ENCODE measurements at places on chromosomes 4 and X. TPM values are rescaled to one million over a fixed set of nuclear protein-coding genes. Genes with fewer than 3 reads are reported as not detected.
A peak's percentile ranks its signal among the peaks of the same experiment; 100 is the strongest.

GRCh38 chr4:141026900-141027299 lies 106.4 kb downstream of the RNF150 start:
- DNase-seq = no peak
- H3K27ac ChIP-seq = no peak overlapping the region
- no peaks in the 10 kb centered on the region for H3K36me3 ChIP-seq

The ZAR1 gene
- total RNA-seq = not detected

DNA sequence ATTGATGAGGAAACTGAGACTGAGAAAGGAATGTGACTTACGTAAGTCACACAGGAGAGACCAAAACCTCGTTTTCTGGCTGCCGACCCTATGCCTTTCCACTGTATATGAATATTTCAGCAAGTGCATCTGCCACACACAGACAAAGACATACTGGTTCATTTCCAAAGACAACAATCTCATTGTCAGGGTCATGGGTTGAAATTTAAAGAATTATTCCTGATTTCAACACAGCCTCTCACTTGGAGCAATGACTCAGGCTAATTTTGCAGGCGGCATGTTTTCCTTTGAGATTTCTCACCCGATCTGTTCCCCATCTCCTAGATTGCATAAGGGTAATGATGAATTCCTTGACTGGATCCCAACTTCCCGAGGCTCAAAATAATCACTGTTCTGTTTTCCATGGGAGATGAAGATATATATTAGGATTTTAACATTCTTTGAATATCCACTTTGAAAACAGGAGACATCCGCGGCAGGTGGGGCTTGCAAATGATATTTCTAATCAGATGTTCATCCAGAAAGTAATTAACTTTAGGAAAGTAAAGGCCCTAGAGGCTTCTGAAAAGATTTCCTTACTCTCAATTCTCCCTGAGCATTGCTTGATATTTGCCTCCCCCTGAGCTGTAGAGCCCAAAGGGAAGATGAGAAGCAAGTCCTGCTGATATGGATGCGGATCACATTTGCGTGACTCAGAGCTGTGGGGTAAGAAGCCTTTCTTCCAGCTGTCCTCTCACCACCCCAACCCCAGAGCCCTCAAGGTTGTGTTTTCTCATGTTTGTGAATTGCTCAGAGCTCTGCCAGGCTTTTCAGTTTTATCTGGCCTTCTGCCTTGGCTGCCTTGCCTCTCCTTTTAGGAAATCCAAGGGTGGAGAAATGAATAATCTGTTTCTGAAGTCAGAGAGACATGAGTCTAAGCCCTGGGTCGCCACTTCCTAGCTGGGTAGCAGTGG lies 361.1 kb upstream of the BOD1L1 start:
- no peaks in the 10 kb centered on the region for H3K36me3 ChIP-seq
- no peak for DNase-seq
- H3K4me1 ChIP-seq = peaks cover 35% of the 10 kb centered on the region
- H3K27me3 ChIP-seq = no peaks in the 10 kb centered on the region
- H3K27ac ChIP-seq = no peak overlapping the region

DNA sequence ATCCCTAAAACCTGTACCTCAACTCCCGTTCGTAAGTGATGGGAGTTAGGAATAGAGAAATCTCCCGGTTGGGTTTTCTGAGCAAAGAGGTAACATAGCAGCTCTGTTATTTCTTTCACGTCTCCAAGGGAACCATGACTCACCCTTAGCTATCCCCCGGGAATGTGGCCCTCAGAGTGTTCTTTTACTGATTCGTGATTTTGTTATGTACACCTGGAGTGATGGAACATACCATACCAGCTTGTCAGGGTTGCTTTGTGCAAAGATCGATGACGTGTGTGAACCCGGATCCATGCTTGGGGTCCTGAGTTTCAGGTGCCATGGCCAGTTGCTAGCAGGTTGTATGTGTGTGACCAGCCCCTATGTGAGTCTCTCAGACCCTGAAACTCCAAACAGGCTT lies 52.6 kb downstream of the HPRT1 start:
- no peaks in the 10 kb centered on the region for H3K4me1 ChIP-seq
- no peak overlapping the region for H3K27ac ChIP-seq
- DNase-seq = peak; percentile 25
- H3K27me3 ChIP-seq = no peaks in the 10 kb centered on the region
- H3K36me3 ChIP-seq = no peaks in the 10 kb centered on the region

DNA sequence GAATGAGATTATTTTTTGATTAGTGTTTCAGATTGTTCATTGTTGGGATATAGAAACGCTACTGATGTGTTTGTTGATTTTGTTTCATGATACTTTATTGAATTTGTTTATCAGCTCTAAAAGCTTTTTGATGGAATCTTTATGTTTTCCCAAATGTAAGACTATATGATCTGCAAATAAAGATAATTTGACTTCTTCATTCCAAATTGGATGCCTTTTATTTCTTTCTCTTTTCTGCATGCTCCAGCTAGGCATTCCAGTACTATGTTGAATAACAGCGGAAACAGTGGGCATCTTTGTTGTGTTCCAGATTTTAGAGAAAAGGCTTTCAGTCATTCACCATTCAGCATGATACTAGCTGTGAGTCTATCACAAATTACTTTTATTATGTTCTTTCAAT lies 21.8 kb downstream of the SPANXN4 start:
- no peaks in the 10 kb centered on the region for H3K36me3 ChIP-seq
- H3K4me1 ChIP-seq = no peaks in the 10 kb centered on the region
- no peaks in the 10 kb centered on the region for H3K27me3 ChIP-seq
- H3K4me3 ChIP-seq = no peak overlapping the region

The GLOD5 gene
- 0.93 TPM for total RNA-seq

GRCh38 chr4:156773648-156774357 lies 197.8 kb downstream of the PDGFC start:
- H3K36me3 ChIP-seq = no peaks in the 10 kb centered on the region
- DNase-seq = no peak
- H3K4me1 ChIP-seq = peaks cover 22% of the 10 kb centered on the region
- no peak overlapping the region for H3K4me3 ChIP-seq

DNA sequence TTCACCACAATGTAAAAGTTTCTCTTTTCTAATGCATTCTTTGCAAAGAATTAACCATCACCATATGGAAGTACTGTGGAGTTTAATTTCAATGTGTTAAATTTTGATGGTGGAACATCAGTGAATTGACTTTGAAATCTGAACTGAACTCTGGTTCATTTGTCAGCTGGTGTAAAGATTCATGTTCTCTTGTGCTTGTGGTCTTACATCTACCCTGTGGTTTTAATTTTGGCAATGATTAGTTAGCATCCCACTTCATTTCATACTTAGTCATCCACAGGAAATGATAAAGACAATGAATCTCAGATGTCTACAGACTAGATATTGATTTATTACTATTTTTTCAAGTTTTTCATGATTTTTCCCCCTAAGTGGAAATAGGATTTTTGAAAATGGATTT lies 77.8 kb downstream of the GRID2 start:
- H3K27me3 ChIP-seq = no peaks in the 10 kb centered on the region
- no peaks in the 10 kb centered on the region for H3K4me1 ChIP-seq
- no peak for DNase-seq
- no peak overlapping the region for H3K27ac ChIP-seq
- no peaks in the 10 kb centered on the region for H3K36me3 ChIP-seq

The UPF3B gene
- total RNA-seq = 8.2 TPM

The SSX4 gene
- not detected for total RNA-seq

- no peaks in the 10 kb centered on the region for H3K4me1 ChIP-seq
- H3K4me3 ChIP-seq = no peak overlapping the region
- no peaks in the 10 kb centered on the region for H3K27me3 ChIP-seq
- no peaks in the 10 kb centered on the region for H3K36me3 ChIP-seq
- no peak for DNase-seq
Measured at GRCh38 chrX:72121383-72121782, 10.3 kb downstream of the RTL5 start.

The NXT2 gene
- 26.2 TPM for total RNA-seq

GRCh38 chr4:81852031-81852715 lies 380.5 kb upstream of the RASGEF1B start:
- no peaks in the 10 kb centered on the region for H3K4me1 ChIP-seq
- no peak overlapping the region for H3K4me3 ChIP-seq
- no peak overlapping the region for H3K27ac ChIP-seq
- H3K27me3 ChIP-seq = no peaks in the 10 kb centered on the region
- H3K36me3 ChIP-seq = no peaks in the 10 kb centered on the region
- no peak for DNase-seq

GRCh38 chr4:2142630-2143427 lies 83.7 kb downstream of the NAT8L start:
- H3K4me3 ChIP-seq = no peak overlapping the region
- H3K36me3 ChIP-seq = no peaks in the 10 kb centered on the region
- DNase-seq = no peak
- no peaks in the 10 kb centered on the region for H3K27me3 ChIP-seq
- no peak overlapping the region for H3K27ac ChIP-seq
- peaks cover 21% of the 10 kb centered on the region for H3K4me1 ChIP-seq

The ESX1 gene
- total RNA-seq = not detected

GRCh38 chrX:76453737-76454406 lies 26.4 kb downstream of the MAGEE1 start:
- H3K4me1 ChIP-seq = no peaks in the 10 kb centered on the region
- no peak overlapping the region for H3K27ac ChIP-seq
- DNase-seq = no peak
- H3K27me3 ChIP-seq = no peaks in the 10 kb centered on the region

- no peak overlapping the region for H3K4me3 ChIP-seq
- peaks cover 22% of the 10 kb centered on the region for H3K4me1 ChIP-seq
- H3K36me3 ChIP-seq = no peaks in the 10 kb centered on the region
- H3K27ac ChIP-seq = peak overlapping the region; percentile 32
Measured at GRCh38 chr4:113548303-113548702, 213.2 kb downstream of the CAMK2D start.

DNA sequence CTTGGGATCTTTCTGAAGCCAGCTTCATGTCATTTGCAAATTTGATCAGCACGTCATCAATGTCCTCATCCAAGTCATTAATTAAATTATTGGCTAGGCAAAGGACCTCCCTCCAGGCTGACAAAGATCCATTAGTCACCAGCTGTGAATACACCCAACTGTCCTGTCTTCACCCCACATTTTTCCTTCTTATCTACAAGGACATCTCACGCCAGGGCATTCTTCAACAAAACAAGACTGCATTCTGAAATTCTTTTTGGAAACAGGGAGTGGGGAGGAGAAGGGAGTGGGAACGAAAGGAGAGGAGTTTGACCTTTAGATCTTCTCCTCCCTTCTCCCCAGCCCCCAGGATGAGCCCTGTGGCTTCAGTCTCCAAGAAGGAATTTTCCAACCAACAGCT lies 32.7 kb downstream of the NLGN3 start:
- peaks cover 54% of the 10 kb centered on the region for H3K4me1 ChIP-seq
- no peak overlapping the region for H3K4me3 ChIP-seq
- DNase-seq = peak; percentile 14

The MND1 gene
- 40.7 TPM for total RNA-seq

The FAM9B gene
- not detected for total RNA-seq

GRCh38 chr4:81758574-81759264 lies 287.0 kb upstream of the RASGEF1B start:
- no peaks in the 10 kb centered on the region for H3K4me1 ChIP-seq
- DNase-seq = no peak
- no peaks in the 10 kb centered on the region for H3K36me3 ChIP-seq

GRCh38 chr4:139655116-139655515 lies 10.5 kb upstream of the MGST2 start:
- no peaks in the 10 kb centered on the region for H3K27me3 ChIP-seq
- no peak overlapping the region for H3K4me3 ChIP-seq
- H3K27ac ChIP-seq = no peak overlapping the region
- peaks cover 65% of the 10 kb centered on the region for H3K4me1 ChIP-seq

The NPY2R gene
- not detected for total RNA-seq

- H3K36me3 ChIP-seq = no peaks in the 10 kb centered on the region
- DNase-seq = no peak
Measured at GRCh38 chrX:45164021-45164621, 36.6 kb downstream of the DIPK2B start.

DNA sequence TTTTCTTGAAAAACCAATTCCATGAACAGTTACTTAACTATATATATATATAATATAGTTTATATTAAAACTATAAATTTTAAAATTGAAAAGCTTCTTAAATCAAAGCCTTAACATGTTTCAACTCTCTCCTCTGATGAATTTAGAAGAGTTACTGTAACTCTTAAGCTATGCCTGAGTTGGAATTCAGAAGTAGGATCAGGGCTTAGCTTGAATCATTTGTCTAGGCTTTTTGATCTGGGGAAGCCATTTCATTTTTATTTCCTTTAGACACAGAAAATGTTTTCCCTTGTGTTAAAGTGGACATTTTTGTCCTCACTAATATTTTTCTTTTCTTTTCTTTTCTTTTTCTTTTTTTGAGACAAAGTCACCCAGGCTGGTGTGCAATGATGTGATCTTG lies 40.4 kb upstream of the PDLIM5 start:
- H3K27me3 ChIP-seq = no peaks in the 10 kb centered on the region
- no peak overlapping the region for H3K4me3 ChIP-seq
- peaks cover 64% of the 10 kb centered on the region for H3K4me1 ChIP-seq
- H3K36me3 ChIP-seq = no peaks in the 10 kb centered on the region
- H3K27ac ChIP-seq = no peak overlapping the region

- H3K4me3 ChIP-seq = no peak overlapping the region
- H3K27ac ChIP-seq = no peak overlapping the region
- no peaks in the 10 kb centered on the region for H3K36me3 ChIP-seq
- peaks cover 13% of the 10 kb centered on the region for H3K4me1 ChIP-seq
Measured at GRCh38 chr4:183596067-183596757, 62.8 kb downstream of the RWDD4 start.

The REPS2 gene
- 0.84 TPM for total RNA-seq

DNA sequence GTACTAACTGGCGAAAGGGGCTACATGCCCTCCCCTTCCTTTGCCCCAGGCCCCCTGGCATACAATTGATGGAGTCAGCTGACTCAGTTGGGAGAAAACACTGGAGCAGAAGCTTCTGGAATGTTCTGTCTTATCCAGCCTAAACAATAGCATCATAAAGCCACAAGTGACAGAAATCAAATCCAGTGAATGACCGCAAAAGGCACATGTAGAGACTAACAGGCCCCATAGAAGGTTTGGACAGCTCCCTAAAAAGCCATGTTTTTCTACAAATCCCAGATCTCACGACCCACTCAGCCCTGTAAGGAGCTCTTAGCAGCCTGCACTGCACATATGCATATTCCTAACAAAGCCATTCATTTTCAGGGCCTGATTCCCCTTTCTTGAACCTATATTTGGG lies 25.1 kb downstream of the SCARB2 start:
- peaks cover 19% of the 10 kb centered on the region for H3K4me1 ChIP-seq
- no peaks in the 10 kb centered on the region for H3K27me3 ChIP-seq
- no peak overlapping the region for H3K4me3 ChIP-seq
- H3K27ac ChIP-seq = no peak overlapping the region
- DNase-seq = no peak

DNA sequence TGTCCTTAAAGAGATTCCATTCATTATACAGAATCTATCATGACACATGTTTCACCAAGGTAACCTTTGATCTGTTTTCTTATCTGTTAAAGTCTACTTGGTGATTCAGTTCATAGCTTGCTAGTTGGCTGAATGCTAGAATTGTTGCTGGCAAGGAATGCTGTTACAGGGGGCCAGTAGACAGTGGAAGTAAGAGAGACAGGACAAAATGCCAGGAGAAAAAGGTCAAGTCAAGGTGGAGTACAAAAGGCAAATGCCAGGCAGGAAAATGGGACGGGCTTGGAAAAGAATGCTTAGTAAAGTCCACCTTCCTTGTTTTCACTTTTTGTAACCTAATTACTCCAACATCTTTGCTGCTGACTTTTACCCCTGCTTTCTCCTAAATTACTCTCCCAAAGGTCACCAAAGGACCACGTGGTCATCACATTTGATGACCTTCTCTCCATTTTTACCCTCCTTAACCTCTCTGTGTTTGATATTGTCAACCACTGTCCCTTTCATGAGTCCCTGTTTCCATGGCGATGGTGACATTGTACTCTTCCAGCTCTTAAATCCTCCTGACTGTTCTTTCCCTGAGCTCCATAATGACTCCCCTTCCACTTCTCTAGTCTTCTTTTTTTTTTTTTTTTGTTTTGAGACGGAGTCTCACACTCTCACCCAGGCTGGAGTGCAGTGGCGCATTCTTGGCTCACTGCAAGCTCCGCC lies 24.5 kb upstream of the TAPT1 start:
- no peaks in the 10 kb centered on the region for H3K36me3 ChIP-seq
- peak; percentile 97 for DNase-seq
- no peaks in the 10 kb centered on the region for H3K27me3 ChIP-seq
- H3K27ac ChIP-seq = peak overlapping the region; percentile 86

The INTU gene
- total RNA-seq = 7.5 TPM
